Stimulated activated CD8-positive, alpha-beta memory T cell treated with anti-CD3 and anti-CD28 coated beads, Interleukin-7, amount 100 ng/mL, for 1 hour (primary cell): ENCODE measurements at places on chromosomes 7 and 10.

DNA sequence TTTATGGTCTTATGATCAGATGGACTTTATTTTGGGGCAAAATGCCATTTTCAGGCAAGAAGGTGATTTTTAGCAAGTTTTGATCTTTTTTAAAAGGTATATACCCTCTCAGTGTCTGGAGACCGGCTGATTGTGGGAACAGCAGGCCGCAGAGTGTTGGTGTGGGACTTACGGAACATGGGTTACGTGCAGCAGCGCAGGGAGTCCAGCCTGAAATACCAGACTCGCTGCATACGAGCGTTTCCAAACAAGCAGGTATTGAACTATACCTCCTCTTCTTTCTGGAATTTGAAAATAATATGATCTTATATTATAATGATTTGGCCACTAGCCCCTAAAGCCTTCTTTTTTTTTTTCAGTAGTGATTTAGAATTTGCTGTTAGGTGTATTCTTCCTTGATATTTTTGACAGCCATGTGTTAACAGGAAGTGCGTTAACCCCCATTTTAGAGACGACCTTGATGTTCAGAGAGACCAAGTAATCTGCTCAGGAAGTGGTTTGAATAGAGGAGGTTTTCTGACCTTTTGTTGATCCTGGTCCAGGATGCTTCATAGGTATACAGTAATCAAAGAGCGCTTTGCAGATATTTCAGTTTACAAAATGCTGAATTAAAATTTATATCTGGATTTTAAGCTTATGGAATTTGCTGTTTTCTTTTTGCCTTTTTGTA lies 6.2 kb downstream of the BUB3 start:
- DNase-seq: no peak

- no peak for DNase-seq
Observed at GRCh38 chr7:92595281-92595680, 5.1 kb upstream of the FAM133B start.

- DNase-seq: no peak
Observed at GRCh38 chr10:69409968-69410367, 6.8 kb downstream of the TACR2 start.

DNA sequence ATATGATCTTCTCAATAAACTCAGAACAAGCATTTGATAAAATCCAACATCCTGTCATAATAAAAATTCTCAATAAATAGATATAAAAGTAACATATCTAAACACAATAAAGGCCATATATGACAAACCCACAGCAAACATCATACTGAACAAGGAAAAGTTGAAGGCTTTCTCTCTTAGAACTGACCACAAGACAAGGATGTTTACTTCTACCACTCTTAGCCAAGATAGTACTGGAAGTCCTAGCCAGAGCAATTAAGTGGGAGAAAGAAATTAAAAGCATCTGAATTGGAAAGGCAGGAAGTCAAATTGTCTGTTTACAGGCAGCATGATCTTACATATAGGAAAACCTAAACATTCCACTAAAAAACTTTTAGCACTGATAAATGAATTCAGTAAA lies 510.9 kb downstream of the ANKRD7 start:
- no peak for DNase-seq

DNA sequence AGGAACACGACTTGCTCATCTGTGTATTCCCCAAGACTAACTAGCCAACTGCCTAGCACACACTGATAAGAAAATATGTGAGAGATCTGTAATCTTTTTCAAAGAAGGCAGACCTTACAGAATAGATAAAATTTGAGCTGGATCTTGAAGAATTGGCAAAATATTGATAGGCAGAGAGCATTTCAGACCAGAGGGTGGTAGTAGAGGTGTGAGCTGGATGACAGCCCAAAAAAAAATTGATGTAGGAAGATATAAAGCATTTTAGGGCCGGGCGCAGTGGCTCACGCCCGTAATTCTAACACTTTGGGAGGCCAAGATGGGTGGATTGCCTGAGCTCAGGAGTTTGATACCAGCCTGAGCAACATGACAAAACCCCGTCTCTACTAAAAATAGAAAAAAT lies 1.2 kb upstream of the ZNF746 start:
- no peak for DNase-seq

- DNase-seq: no peak
Observed at GRCh38 chr7:38858259-38858884, 50.6 kb downstream of the VPS41 start.

GRCh38 chr7:142519079-142520078 lies 229.9 kb upstream of the PRSS1 start:
- DNase-seq: no peak

DNA sequence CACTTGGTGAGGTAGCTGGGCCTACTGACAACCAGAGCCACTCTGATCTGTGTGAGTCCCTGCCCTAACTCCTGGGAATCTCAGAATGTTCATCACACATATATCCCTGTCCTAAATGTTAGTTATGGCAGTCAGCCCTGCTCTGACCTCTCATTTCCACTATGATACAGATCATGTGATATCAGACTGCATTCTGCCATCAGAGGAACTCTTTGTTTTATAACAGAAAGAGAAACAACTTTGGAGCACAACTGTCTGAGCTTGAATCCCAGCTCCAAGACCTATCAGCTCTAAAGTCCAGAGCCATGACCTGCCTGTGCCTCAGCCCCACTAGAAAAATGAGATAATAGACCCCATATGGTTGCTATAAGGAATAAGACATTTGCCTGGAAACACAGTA lies 54.6 kb upstream of the ABCB4 start:
- DNase-seq: no peak

DNA sequence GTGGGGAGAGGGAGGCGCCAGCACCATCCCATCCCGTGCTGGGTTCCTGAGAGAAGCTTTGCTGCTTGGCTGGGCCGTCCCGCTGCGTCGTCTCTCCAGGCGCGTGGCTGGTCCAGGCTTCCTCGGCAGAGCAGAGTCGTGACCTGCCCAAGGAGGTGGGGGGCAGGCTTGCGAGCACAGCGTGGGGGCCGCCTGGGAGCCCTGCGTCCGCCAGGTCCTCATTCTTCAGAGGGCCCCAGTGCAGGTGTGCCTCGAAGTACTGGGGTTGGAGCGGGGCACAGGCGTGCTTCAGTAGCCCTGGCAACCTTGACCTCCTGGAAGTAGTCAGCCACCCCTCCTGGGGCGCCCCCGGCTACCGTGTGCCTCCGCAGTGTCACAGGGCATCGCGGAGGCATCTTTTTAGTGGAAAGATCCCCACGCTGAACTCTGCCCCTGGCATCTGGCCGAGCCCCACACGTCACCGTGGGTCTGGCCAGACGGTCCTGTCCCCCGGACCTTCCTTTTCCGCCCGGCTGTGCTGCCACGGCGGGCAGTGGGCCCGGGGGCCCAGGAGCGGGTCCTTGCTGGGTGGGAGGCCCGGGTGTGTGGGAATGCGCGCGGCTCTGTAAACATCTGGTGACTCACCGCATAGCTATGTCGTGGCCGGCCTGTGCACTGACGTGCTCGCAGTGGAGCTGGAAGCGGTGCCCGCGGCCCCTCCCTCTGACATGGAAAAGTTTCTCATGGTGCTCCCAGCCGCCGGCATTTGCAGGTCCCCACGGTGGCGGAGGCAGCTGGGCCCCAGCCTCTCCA lies 6.4 kb downstream of the MAFK start:
- DNase-seq: no peak
